ENCODE measurements at places on chromosomes 3 and 15.

GRCh38 chr3:98018301-98018700 lies 16.8 kb downstream of the GABRR3 start:
- no peak for DNase-seq

DNA sequence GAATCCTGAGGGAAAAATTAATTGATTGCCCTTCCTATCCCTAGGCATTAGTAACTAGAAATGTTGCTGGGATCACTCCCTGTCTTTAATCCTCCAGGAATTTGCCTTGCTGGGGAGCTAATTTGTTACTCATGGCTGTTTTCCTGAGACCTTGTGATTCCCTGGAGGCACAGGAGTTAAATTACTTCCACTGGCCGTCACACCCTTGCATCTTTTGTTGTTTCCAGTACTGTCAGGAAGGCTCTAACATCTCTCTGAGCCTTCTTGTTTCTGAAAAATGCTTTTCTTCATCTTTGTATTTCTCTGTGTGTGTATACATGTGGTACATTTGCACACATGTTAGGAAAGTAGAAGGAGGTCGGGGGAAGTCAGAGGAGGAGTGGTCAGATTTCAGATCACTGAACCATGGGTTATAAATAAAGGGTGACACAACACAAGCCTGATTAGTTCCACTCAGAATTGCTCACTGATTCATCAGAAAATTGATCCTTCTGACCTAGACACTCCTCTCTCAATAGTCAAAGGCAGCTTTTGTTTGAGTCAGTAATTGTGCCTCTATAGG lies 23.5 kb upstream of the LRRFIP2 start:
- DNase-seq, result no peak

DNA sequence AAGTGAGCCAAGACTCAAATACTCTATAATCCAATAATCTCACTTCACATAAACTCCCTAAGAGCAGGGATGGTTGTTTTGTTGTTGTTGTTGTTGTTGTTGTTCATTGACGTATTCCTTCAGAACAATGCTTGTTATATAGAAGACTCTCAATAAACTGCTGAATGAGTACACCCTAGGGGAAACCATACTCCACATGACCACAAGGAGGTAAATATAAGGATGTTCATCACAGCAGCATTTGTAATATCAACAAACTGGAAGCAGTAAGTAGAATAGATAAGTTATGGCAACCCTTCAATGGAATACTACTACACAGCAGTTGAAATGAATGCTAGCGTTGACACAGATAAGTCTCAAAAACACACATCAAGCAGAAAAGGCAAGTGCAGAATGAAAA lies 62.4 kb upstream of the STIMATE start:
- DNase-seq, result no peak

- DNase-seq, result peak; percentile 98
Observed at GRCh38 chr15:70271422-70272088, 173.8 kb upstream of the TLE3 start.

DNA sequence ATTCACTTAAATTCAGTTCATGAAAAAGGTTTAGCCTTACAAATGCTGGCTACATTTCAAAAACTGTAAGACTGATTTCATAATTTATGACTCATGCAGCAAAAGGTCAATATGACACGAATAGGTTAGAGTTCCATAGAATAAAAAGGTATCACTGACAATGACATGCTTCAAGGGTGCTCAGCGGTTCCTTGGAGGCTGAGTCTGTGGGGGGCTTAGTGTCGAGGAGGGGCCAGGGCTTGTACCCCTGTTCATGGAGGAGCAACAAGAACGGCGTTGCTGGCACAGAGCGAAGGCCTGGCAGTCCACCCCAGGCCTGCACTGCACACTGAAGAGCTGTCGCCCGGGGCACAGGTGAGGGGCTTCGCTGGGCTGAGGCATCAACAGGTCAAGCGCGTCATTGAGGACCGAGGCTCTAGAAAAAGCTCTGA lies 174.2 kb downstream of the NR1D2 start:
- no peak for DNase-seq

DNA sequence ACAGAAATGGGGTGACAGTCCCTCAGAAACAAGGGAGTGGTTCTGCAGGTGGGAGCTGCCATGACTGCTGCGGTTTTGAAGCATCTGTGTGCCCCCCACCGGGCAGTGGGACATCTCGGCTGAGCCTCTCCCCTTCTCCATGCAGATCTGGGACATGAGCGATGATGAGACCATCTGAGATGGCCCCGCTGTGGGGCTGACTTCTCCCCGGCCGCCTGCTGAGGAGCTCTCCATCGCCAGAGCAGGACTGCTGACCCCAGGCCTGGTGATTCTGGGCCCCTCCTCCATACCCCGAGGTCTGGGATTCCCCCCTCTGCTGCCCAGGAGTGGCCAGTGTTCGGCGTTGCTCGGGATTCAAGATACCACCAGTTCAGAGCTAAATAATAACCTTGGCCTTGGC lies 89.0 kb downstream of the VGLL4 start:
- DNase-seq, result no peak

- DNase-seq, result peak; percentile 21
Observed at GRCh38 chr15:81323559-81323943, 390 bp downstream of the STARD5 start.

DNA sequence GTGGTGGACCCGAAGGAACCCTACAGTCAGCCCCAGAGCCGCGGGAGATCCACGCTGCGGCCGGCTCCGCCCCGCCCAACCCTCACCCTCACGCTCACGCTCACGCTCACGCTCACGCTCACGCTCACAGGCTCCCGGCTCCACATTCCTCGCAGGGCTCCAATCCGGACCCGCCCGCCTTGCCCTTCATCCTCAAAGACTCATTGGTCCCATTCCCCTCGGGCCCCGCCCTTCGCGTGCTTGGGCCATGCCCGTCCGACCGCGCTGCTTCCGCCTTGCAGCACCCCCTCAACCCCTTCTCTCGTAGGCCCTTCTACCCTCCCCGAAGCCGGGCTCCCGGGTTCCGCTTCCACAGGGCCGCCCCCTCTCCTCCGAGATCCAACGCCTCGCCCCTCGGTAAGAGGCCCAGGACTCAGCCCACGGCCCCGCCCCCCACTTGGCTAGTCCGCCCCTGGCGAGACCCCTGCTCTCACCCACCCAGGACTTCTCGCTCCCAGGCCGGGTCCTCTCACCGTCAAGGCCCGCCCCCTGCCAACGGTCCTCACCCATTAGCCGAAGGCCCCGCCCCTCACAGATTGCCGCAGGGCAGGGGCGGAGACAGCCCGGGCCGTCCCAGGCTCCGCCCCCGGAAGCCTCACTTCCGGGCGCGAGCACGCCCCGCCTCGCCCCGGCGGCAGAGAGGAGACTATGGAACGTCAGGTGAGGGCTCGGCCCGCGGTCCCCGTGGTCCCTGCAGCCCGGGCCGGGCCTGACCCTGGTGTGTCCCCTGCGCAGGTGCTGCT lies at the start of gene APEH:
Gene APEH (plus strand): TSS at position 637 of the 782 bp plus-strand sequence. CDS start 51 bp downstream, at position 688.
- DNase-seq, result peak; percentile 91

- DNase-seq, result no peak
Observed at GRCh38 chr3:39933986-39934693, 124.7 kb downstream of the MYRIP start.

DNA sequence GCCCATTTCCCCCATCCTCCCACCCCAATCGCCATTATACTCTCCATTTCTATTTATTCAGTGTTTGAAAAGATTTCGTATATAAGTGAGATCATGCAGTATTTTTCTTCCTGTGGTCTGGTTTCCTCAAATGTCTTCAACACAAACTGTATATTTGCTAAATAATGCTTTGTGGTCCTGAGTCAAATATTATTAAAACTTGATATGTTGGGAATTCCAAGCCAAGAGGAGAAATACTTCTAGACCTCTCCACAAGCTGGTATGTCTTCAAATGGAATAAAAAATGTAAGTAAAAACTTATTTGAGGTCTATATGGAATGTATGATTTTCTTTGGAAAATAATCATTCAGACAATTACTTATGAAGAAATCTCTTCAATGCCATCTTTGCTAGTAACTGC lies 122.5 kb upstream of the TSC22D2 start:
- no peak for DNase-seq

GRCh38 chr3:139940622-139941021 lies 5.6 kb downstream of the CLSTN2 start:
- DNase-seq, result no peak

- DNase-seq, result no peak
Observed at GRCh38 chr3:139187648-139188047, 143.0 kb upstream of the PRR23C start.

DNA sequence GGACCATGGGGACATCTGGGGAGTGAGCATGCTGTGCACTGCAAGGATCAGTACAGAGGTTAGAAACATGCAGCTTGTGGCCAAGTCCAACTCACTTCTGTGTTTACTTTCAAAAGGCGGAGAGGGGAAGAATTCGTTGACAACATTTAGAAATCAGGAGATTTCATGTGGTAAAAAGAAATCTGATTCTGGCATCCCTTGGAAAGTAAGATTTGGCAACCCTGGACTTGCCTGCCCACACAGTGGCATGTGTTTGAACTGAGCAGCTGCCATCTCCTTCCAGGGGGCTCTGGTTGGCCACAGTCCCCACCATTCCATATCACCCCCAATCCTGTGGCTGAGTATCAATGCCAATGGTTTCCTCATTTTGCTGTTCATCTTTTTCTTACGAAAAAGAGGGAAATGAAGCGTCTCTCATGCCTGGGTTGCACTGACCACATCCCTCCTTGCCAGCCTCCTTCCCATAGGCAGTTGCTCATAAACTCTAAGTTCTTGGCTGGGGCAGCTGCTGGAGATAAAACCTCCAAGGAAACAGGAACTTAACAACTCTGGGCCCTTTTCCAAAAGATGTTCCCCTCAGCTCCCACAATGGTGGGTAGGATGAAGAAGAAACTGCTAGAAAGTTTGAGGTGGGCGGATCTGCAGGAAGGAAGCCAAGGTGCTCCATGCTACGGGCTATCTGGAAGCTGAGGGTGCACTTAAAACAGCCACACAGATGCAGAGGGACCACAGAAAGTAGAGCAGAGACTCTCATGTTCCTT lies 29.2 kb downstream of the SLC6A11 start:
- DNase-seq, result no peak

DNA sequence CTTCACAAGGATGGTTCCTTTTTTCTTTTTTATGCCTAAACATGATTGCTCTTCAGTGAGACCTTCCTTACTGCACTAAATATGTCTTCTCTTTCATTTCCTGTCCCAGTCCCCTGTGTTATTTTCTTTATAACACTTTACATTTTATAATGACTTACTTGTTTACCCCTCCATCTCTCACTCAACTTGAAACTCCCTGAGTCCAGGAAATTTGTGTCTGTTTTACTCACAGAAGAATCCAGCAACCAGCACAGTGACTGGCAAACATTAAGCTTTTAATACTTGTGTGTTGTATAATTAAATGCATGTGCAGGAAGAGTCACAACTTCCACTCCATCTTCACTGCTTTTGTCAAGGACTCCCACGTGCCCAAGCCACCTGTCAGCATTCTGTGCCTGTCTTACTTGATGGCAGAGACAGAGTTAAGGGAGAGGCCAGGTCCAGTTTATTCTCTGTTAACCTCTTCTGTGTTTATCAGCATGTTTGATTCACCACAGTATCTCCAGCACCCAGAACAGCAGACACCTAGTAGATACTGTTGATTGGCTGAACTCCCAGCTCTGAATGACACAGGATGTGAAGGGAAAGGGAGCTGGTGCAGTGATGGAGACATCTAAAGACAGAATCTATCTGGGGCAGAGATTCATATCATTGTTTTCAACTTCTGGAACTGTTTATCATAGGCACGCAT lies 42.8 kb downstream of the SSR3 start:
- DNase-seq, result no peak

DNA sequence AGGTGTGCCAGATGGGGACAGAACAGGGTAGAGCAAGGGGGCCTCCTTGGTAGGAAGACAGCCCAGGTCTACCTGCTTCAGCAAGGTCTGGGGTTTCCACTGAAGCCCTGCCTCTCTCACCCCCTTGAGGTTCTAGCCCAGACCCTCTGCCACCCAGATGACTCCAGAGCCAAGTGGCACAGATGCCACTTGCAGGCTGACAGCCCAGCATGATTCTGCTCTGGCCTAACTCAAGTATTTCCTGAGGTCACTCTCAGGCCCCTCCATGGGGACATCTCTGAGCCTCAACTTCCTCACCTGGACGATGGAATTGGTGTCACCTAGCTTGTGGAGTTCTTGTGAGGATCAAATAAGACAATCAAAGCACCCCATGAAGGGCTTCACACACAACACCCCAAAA lies 23.9 kb downstream of the PLXNB1 start:
- no peak for DNase-seq

GRCh38 chr3:160183345-160184076 lies 41.7 kb upstream of the C3orf80 start:
- peak; percentile 21 for DNase-seq

DNA sequence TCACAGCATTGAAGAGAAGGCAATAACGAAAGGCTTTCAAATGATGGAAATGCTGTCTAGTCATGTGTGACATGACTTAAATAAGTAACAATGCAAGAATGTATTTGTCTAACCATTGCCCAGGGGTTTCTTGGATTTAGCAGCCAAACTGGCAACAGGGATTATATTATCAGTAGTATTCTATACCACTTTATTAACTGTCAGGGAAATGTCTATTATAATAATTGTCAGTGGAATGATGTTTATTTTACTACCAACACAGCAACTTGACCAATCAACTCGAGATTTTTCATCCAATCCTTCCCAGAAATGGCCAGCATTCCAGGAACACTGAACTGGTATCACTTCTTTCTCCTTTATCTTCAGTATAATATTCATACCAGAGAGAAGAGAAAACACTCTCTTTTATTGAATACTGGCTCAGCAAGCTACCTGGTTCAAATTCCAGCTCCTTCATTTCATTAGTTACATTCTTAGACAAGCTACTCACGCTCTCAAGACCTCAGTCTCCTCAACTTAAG lies 66.2 kb downstream of the FOXP1 start:
- DNase-seq, result no peak

DNA sequence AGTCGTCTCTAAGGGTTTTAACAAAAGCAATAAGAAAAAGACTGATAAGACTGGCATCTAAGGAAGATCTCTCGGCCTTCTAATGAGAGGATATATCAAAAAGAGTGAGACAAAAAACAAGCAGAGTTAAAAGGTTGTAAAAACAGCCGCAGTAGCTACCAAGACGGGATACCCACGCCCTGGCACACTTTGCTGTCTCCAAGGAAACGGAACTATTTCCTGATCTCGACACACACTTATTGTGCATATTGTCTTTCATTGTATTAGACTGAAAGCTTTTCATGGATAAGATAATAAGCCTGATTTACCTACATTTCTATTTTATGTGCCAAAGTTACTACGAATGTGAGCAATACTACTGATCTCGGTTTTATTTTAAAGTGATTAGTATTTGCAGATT lies 161.5 kb upstream of the MCTP2 start:
- no peak for DNase-seq

DNA sequence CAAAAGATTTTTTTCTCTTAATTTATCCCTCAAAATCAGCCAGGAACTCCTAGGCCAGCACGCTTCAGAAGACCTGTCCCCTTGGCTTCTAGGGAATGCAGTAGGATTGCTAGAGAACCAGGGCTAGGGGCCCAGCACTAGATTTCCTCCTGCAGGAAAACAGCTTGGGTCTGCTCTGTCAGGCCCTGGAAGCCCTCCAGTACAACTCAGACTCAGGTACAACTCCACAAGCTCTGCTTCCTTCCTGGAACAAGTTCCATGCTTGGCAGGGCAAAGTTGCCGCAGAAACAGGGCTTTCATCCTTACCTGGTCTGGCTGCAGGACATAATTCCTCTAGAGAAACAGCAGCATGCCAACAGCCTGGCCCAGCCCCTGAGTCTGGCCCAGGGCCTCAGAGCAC lies 96.1 kb upstream of the CTNNB1 start:
- DNase-seq, result no peak

GRCh38 chr3:22089284-22089683 lies 338.3 kb upstream of the ZNF385D start:
- peak; percentile 3 for DNase-seq

GRCh38 chr3:150426292-150426691 lies 18.2 kb downstream of the TSC22D2 start:
- DNase-seq, result no peak

Data from kidney capillary endothelial cell (primary cell).